PC-9 (cell line): ENCODE measurements at places on chromosomes 3 and 15.

DNA sequence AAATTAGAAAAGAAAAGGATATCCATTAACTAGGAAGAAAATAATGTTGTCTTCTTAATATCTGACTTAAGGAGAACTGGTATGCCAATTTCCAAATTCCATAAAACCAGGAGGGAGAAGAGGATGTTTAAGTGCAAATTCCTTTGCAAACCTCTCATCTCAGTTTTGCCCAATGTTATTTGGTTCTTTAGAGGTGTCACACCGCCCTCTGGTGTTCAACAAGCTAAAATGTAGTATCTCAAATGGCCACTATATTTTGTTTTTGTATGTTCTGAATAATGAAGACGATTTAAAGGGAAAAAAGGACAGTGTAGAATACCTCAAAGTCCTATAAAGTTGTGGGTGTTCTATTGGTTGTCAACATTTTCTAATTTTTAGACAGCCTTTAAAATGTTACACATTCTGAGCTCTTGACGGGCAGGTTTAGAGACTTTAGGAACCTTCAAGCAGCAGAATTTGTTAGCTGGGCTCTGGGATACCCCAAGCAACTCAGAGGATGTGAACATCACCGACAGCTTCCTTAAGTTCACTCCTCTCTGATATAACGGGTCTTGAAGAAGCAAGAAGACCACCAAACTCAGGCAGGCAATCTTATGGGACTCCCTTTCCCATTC lies 458.3 kb downstream of the MFSD1 start:
- peak; percentile 45 for DNase-seq

GRCh38 chr3:25097023-25097422 lies 331.0 kb upstream of the RARB start:
- DNase-seq, result no peak

DNA sequence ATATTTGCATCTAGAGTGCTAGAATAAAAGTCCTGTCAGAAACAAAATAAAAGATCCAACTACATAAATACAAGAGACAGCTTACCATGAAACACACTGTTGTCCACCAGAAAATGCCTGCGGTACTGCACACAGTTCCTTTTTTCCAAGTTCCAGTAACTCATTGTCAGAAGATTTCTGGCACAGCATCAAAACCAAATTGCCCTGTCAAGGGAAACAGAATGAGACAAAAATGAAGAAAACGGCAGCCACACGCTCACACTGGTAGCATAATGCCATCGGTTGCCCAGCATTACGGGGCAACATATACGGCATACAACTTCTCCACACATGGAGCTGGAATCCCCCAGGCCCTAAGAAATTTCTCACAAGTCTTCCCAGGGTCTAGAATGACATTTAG lies 40.8 kb downstream of the PLCH1 start:
- no peak for DNase-seq

DNA sequence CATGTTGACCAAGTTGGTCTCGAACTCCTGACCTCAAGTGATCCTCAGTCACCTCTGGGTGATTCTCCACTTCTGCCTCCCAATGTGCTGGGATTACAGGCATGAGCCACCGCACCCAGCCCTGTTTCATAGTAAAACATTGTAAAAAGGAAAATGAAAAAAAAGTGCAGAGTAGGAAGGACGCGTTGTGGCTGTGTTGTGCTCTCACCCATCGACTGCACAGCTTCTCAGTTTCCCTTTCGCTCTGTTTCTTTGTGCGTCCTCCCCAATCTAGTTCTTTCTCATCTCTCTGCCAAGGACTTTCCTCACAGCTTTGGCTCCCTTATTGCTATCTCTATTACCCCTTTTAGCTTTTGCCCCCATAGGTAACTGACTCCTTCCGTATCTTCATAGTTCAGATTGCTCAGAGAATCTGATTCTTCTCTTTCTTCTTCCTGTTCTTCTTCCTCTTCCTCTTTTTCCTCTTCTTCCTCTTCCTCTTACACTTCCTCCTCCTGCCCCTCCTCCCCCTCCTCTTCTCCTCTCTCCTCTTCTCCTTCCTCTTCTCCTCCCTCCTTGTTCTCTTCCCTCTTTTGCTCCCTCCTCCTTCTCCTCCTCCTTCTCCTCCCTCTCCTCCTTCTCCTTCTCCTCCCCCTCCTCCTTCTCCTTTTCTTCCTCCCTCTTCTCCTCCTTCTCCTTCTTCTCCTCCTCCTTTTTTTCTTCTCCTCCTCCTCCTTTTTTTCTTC lies 81.1 kb upstream of the VGLL4 start:
- no peak for DNase-seq

- DNase-seq, result no peak
These were observed 190.5 kb upstream of the CMC1 start for GRCh38 chr3:28050885-28051284.

DNA sequence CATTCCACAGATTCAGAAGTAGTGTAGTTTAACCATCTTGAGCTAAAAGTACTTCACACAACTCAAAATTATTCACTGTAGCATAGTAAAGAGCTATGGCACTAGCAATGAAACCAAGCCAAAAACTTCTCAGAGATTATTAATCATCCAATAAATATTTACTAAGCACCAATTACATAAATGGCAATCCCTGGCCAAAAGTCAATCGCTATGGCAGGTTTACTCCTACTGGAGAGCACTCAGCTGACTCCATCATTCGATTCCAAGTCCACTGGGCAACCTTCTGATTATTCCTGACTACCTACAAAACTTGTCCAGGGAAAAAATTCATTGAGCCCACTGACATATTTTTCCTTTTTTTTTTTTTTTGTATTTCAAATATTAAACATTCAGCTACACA lies 23.9 kb downstream of the ATP13A3 start:
- DNase-seq, result no peak

- no peak for DNase-seq
These were observed 647.4 kb downstream of the NR2F2 start for GRCh38 chr15:96977886-96978285.

- DNase-seq, result no peak
These were observed 161.1 kb upstream of the BCL6 start for GRCh38 chr3:187906416-187906815.

- DNase-seq, result no peak
These were observed 166.2 kb upstream of the TGFBR2 start for GRCh38 chr3:30440147-30440604.

DNA sequence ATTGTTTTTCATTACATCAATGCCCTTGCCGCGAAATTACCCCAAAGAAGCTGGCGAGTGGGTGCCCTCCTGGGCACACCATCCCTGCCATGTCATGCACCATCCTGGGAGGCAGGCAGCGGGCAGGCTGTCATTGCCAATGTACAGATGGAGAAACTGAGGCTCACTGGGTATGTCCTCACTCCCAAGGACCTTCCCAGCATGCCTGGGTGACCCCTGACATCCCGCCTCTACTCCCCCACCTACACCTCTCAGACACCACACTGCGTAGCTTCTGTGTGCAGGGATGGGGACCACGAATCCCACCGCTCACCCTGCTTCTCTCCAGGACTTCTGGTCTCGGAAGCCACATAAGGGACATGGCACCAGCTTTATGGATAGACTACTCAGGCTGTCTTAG lies 41.0 kb upstream of the SLC41A3 start:
- DNase-seq, result no peak

- DNase-seq, result no peak
These were observed 8.9 kb upstream of the POLR2M start for GRCh38 chr15:57697588-57697987.
